ENCODE measurements at places on chromosomes 7 and 10. TPM values are rescaled to one million over a fixed set of nuclear protein-coding genes. Genes with fewer than 3 reads are reported as not detected.

The CDHR3 gene
- 1.4 TPM for total RNA-seq

The ZNF37A gene
- total RNA-seq, result 19.6 TPM

The BMPER gene
- total RNA-seq, result not detected

The HOXA1 gene
- 0.70 TPM for total RNA-seq

GRCh38 chr10:90959826-90960225 is 38.9 kb upstream of the ANKRD1 start:
- no peak overlapping the region for H3K4me3 ChIP-seq
- DNase-seq, result no peak
- H3K36me3 ChIP-seq, result no peaks in the 10 kb centered on the region
- no peak overlapping the region for H3K27ac ChIP-seq

DNA sequence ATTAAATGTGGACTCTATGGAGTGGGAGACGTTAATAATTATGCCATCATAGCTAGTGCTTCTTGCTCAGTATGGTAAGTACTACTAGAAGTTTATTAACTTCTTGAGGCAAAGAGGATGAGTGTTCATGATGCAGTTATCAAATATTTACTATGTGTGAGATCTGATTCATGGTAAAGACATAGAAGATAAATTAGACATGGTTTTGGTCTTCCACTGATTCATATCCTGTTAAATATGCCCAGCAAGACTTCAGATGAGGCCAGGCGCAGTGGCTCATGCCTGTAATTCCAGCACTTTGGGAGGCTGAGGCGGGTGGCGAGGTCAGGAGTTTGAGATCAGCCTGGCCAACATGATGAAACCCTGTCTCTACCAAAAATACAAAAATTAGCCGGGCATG is 547.1 kb upstream of the ANKRD30A start:
- H3K4me1 ChIP-seq, result no peaks in the 10 kb centered on the region
- no peaks in the 10 kb centered on the region for H3K27me3 ChIP-seq
- no peak overlapping the region for H3K27ac ChIP-seq
- no peak for DNase-seq
- no peaks in the 10 kb centered on the region for H3K36me3 ChIP-seq

DNA sequence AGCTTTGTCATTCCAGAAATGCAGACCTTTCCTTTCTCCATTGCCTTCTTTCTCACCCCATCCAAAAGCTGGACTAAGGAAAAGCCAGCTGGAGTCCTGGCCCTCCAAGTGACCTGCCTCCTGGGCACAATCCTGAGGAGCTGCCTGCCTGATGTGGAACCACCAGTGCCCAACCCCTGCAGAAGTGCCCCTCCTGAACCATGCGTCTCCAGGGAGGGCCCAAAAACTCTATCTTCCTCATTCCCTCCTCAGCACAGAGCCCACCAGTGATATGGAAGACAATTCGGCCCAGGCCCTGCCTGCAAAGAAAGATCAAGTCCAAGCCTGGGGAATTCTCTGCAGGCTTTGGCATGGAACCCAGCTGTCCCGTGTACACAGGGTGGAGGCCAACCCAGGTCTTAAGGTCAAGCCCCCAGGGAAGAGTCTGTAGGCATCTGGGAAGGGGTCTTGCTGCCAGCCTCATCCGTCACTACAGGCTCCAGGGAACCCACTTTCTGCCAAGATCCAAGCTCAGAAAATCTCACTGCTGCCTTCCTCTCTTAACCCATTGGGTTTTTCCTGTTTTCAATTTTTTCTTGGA is 3.5 kb upstream of the GRID1 start:
- no peak overlapping the region for H3K27ac ChIP-seq
- H3K4me1 ChIP-seq, result peaks cover 7% of the 10 kb centered on the region
- H3K36me3 ChIP-seq, result no peaks in the 10 kb centered on the region
- H3K27me3 ChIP-seq, result peaks cover 61% of the 10 kb centered on the region

DNA sequence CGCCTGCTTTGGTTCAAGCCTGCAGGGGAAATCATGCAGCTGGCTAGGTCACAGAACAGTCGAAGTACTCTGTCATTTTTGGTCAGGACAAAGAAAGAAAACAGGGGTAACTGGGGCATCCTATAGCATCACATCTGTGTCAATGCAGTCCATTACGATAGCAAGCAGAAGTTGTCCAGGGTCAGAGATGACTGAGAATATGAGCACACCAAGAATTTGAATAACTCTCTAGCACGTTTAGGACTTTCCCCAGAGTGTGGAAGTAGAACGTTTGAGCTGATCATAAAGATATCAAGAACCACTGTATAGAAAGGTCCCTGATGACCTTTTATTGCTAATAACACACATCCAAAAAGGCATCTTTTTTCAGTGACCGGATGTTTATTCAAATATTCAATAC is 12.7 kb upstream of the HECW1 start:
- peaks cover 9% of the 10 kb centered on the region for H3K27me3 ChIP-seq
- no peaks in the 10 kb centered on the region for H3K36me3 ChIP-seq
- H3K4me1 ChIP-seq, result no peaks in the 10 kb centered on the region
- no peak for DNase-seq

DNA sequence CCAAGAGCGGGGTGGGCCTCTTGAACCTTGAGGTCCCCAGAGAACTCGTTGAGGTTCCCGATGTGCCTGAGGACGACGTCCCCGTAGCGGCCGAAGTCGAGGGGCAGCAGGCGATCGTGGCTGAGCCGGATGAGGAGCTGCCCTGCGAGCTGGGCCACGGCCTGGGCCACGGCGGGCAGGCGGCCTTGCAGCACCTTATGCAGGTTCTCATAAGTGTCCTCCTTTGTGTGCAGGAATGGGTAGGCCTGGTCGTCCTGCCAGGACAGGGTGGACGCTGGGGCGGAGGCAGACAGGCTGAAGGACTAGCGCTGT is 14.2 kb downstream of the TFR2 start:
- H3K36me3 ChIP-seq, result peaks cover 28% of the 10 kb centered on the region
- H3K4me3 ChIP-seq, result peak overlapping the region; percentile 76

DNA sequence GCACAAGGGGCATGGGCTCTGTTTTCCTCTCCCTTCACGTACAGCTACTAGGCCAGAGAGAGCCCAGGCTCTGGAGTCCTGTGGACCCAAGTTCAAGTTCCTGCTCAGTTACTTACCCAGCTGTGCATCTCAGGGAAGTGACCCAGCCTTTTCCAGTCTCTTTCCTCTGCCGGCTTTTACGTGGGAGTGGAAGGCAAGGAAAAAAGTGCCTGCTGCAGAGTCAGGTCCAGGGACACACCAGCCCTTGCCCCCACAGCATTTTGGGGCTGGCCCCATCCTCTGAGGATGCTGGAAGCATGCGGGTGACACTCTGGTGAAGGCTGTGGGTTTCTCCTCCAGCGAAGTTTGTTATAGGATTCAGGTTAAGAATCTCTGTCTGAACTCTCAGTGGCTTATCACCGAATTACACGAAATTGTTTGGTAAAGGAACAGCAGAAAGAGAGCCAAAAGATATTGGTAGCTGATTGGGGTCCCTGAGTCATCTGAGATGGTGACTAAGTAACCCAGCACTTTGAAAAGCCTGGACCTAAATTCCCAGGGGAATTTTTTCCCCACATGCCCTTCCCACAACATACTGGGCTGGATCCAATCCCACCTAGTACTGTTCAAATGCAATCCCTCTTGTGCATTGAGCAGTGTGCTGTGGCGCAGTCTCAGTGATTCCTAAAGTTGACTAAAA is 424.3 kb downstream of the RPS24 start:
- no peak for DNase-seq
- H3K4me1 ChIP-seq, result no peaks in the 10 kb centered on the region
- no peaks in the 10 kb centered on the region for H3K27me3 ChIP-seq
- no peak overlapping the region for H3K27ac ChIP-seq
- no peak overlapping the region for H3K4me3 ChIP-seq

DNA sequence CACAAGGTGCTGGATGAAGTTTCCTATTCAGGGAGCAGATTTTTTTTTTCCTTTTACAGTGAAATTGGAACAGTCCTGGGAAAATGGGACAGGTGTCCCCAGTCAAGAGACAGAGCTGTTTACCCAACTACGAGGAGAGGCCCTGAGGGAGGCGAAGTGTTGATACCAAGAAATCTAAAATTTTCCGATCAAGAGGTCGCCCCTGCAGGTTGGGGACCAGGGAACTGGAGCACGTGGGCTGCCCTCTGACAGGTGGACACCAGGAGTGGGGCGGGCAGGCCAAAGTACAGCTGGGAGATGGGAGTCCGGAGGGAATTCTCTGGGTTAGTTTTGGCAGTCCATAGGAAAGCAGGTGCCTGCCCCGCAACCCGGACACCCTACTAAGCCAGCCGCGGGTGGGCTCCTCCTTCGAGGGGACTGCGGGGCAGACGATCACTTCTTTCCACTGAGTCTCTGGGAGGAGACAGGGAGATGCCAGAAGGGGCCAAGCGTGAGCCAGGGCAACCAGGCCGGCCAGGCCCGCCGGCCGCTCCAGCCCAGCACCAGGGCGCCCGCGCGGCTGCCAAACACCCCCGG is 965 bp upstream of the CAMK1D start:
- peaks cover 43% of the 10 kb centered on the region for H3K4me1 ChIP-seq
- peak overlapping the region; percentile 80 for H3K27ac ChIP-seq
- H3K4me3 ChIP-seq, result peak overlapping the region; percentile 73
- H3K27me3 ChIP-seq, result peaks cover 27% of the 10 kb centered on the region
- H3K36me3 ChIP-seq, result peaks cover 7% of the 10 kb centered on the region

DNA sequence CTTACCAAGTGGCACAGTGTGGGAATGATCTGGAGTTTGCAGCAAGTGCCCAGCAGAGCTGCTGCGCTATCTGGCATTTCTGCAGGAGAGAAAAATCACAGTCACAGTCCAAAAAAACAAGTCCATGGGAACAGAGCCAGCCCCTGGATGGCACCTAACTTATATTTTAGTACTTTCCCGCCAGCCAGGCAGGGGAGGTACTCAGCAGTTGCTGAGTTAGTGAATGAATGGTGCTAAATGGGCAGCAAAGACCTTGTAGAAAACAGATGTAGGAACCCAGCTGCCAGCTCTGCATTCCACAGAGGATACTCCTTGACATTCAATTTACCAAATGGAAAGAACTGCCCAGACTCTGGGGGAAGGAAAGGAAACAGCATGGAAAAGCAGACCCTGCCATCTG is 54.5 kb downstream of the GSDME start:
- H3K4me3 ChIP-seq, result no peak overlapping the region
- no peaks in the 10 kb centered on the region for H3K36me3 ChIP-seq
- DNase-seq, result no peak
- H3K27me3 ChIP-seq, result no peaks in the 10 kb centered on the region
- no peak overlapping the region for H3K27ac ChIP-seq

DNA sequence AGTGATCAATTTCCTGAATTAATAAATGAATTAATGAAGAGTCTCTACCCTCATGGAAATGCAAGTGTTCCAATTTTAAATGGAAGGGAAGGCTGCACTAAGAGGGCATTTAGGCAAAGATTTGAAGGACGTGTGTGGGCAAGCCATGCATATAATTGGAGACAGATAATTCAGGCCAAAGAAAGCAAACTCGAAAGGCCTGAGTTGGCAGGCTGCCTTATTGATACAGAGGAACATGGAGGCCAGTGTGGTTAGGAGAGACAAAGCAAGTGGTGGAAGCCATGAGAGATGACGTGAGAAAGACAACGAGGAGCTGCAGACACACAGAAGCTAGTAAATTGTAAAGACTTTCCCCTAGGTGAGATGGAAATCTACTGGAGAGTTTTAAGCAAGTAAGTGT is 15.4 kb upstream of the PCLO start:
- H3K27me3 ChIP-seq, result no peaks in the 10 kb centered on the region
- H3K4me1 ChIP-seq, result no peaks in the 10 kb centered on the region
- no peak overlapping the region for H3K27ac ChIP-seq
- DNase-seq, result no peak
- no peak overlapping the region for H3K4me3 ChIP-seq

GRCh38 chr7:15430911-15431310 is 130.9 kb downstream of the AGMO start:
- no peak overlapping the region for H3K27ac ChIP-seq
- no peaks in the 10 kb centered on the region for H3K27me3 ChIP-seq
- DNase-seq, result no peak
- H3K36me3 ChIP-seq, result no peaks in the 10 kb centered on the region
